ENCODE measurements at places on chromosomes 4 and X.

DNA sequence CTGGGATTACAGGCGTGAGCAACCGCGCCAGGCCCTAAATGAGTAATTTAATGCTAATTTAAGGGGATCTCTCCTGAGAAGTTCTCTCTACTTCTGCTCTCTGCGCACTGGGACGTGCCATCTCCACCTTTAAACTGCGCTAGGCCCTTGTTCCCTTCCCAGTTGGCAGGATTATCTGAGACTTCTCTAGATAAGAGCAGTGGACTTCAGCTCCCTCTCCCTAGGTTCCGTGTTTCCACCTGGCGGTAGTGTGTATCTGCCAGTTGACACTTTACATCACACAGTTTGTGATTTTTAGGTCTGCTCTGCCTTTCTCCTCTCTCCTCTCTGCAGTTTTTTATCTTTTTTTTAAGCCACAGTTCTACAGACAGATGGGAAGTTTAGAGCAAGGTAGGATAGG, 40.2 kb downstream of the ARHGAP10 start:
- no peak for DNase-seq

DNA sequence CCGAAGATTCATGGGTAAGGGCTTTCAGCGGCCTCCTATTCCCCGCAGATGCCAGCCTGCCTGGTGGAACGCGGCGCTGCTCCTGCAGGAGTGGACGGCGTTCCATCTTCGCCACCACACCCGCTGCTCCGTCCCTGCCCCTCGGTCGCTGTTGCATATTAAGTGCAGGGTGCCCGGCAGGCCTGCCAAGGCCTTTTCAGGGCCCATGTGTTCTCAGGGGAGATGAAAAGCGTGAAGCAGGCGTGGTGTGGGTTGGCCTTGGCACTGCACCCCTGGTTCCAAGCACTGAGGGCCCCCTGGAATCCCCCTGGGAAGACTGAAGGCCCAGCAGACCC, 52.0 kb downstream of the SORCS2 start:
- no peak for DNase-seq

GRCh38 chrX:42276982-42277690, 353.8 kb upstream of the CASK start:
- no peak for DNase-seq

GRCh38 chr4:7540206-7540605, 105.5 kb upstream of the PSAPL1 start:
- no peak for DNase-seq

GRCh38 chrX:113675278-113675677, 834.6 kb upstream of the AMOT start:
- DNase-seq: no peak

DNA sequence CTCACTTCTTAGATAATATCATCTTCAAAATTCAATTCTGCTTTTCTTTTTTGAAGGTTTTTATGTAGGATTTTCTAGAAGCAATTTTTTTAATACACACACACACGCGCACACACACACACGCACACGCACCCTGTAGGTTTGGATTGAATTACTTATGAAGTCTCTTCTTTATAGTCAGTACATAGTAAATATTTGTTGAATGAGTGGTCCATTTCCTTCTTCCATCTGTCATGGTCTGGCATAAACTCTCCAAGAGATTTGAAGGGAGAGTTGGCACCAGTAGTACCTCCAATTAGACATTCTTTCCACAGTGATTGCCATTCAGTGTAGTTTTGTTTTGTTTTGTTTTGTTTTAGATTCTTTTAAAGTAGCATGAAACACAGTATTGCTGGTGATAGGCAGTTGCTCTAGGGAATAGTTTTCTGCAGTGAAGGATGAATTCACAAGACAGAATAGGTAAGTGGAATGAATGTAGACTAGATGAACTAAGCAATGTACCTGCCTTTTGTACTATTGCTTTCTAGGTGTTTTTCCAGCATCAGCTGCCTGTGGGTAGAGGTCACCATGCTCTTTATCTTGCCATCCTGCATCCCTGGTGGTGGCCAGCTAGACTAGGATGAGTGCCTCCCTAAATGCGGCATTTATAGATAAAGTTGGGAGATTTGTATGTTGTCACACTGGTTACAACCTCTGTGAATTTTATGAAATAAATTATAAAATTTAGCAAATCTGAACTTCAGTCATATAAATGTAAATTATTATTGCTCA, 20.5 kb downstream of the PDLIM5 start:
- DNase-seq: peak; percentile 29
